ENCODE measurements at places on chromosomes 16 and 17.

GRCh38 chr16:11023262-11024039 lies 79.1 kb downstream of the CLEC16A start:
- DNase-seq = no peak

- no peak for DNase-seq
Measured at GRCh38 chr17:45266372-45266926, 4.6 kb upstream of the SPATA32 start.

DNA sequence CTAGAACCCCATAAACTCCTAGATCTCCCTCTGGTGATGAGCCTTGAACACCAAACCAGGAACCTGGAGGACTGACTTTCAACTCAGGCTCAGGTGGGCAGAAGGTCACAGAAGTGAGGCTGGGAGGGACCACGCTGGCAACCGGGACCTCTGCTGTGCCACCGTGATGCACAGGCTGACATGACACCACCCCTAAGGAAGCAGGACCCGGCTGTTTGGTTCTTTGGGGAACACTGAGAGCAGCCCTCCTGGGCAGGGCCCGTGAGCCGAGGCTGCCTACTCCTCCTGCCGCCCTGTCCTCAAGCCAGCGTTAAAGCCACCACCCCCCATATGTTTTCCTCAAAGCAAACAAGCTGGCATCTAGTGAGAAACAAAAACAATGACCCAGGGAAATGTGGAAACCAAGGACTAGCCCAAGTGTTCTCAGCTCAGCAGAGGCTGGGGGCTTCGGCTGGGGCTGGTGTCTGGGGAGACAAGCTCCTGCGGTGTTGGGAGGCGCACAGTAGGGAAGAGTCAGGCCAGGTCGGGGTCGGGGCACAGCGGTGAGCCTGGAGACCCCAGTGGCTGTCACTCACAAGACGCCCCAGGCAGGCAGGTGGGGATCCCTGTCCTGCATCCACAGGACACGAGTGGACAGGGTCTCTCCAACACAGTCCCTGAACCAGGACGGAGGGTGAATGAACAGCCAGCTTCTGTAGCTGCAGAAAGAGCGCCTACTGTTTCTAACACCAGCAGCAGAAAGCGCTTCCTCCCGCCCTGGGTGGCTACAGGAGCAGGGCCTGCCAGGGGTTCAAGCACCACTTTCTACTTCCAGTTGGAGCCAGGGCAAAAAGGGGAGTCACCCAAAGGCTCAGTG lies 1.7 kb downstream of the SMIM5 start:
- DNase-seq = no peak

DNA sequence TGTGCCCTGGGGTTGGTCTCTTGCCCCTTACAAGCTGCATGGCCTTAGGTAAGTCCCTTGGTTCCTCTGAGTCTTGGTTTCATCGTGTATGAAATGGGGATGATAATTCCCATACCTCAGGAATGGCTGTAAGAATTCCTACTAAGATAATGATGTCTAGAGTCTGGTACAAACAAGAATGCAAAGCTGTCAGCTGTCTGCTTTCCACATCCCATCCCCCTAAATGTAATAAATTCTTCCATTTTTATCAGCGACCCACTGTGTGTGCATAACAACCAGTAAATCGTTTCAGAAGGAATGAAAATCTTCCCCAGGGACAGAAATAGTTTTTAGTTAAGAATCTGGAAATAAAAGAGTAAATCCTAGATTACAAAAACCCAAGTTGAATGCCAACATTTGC lies 95.4 kb downstream of the CPPED1 start:
- no peak for DNase-seq

DNA sequence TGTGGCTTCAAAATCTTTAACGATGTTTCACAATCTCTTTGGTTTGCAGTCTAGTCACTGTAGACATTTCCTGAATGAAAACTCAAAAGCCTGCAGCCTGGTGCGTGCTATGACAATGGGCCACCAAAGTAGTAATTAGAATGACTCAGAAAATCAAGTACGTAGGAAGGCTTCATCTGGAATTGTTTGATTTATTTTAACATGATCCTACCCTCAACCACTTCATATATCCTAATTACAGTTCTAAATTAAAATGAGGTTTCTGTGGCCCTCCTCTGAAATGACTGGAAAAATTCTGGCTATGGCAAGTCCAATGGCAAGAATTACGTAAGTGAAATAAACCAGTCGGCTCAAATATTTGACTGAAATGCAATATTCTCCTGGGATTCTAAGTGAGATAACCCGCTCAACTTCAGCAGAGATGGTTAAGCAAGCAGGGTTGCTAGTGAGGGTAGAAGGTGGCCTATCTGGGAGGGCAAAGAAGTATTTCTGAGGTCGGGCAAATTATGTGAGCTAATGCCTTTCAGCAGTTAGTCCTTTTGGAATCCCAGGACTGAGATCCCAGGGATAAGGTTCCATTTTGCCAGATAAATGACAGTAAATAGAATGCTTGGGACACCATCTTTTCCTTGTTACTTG lies 145.6 kb upstream of the MYOCD start:
- DNase-seq = no peak

- DNase-seq = no peak
Measured at GRCh38 chr17:43634591-43635125, 27.1 kb downstream of the MEOX1 start.

GRCh38 chr17:47676510-47677165 lies 17.3 kb upstream of the TBKBP1 start:
- no peak for DNase-seq
